LHCN-M2 (cell line): ENCODE measurements at places on chromosomes 13 and 19. TPM values are rescaled to one million over a fixed set of nuclear protein-coding genes. Genes with fewer than 3 reads are reported as not detected.

ZNF726 gene
- 5.0 and 6.0 TPM in 2 replicates for total RNA-seq

JUND gene
- total RNA-seq: 47.3 and 60.9 TPM in 2 replicates

ZNF808 gene
- total RNA-seq: 14.7 and 16.1 TPM in 2 replicates

SERPINE3 gene
- not detected in 2 replicates for total RNA-seq

EGLN2 gene
- total RNA-seq: 99.8 and 101 TPM in 2 replicates

PBX4 gene
- total RNA-seq: 0.69 and 1.1 TPM in 2 replicates

RASIP1 gene
- total RNA-seq: 0.11 and 0.26 TPM in 2 replicates

CAMSAP3 gene
- total RNA-seq: not detected in 2 replicates

CLEC17A gene
- total RNA-seq: not detected in 2 replicates

ZNF667 gene
- total RNA-seq: 3.1 and 4.8 TPM in 2 replicates

FIZ1 gene
- 4.7 and 7.4 TPM in 2 replicates for total RNA-seq

MBD3 gene
- 174 and 191 TPM in 2 replicates for total RNA-seq

NCR1 gene
- not detected in 2 replicates for total RNA-seq

C5AR2 gene
- total RNA-seq: not detected in 2 replicates

NUFIP1 gene
- total RNA-seq: 4.0 and 4.1 TPM in 2 replicates

KLHL26 gene
- total RNA-seq: 3.3 and 5.3 TPM in 2 replicates

THAP8 gene
- total RNA-seq: 10.8 and 12.5 TPM in 2 replicates

NTF4 gene
- not detected in 2 replicates for total RNA-seq

MAMSTR gene
- 2.4 and 3.5 TPM in 2 replicates for total RNA-seq

TUBB4A gene
- not detected in 2 replicates for total RNA-seq

ZNF878 gene
- 0.38 and 0.46 TPM in 2 replicates for total RNA-seq

THSD1 gene
- total RNA-seq: 19.0 and 28.2 TPM in 2 replicates

PCCA gene
- 7.9 and 10.5 TPM in 2 replicates for total RNA-seq

ZNF837 gene
- 4.6 and 6.0 TPM in 2 replicates for total RNA-seq

MYH14 gene
- not detected in 2 replicates for total RNA-seq

FCGBP gene
- total RNA-seq: 0.06 and 0.13 TPM in 2 replicates

LAIR1 gene
- total RNA-seq: not detected in 2 replicates

CASP14 gene
- not detected in 2 replicates for total RNA-seq

ZNF69 gene
- total RNA-seq: 6.2 and 8.8 TPM in 2 replicates

NKPD1 gene
- total RNA-seq: 0.06 TPM in 1 of 2 replicates, not detected in the other

ZNF221 gene
- 4.6 and 12.8 TPM in 2 replicates for total RNA-seq

DIAPH3 gene
- 30.2 and 33.6 TPM in 2 replicates for total RNA-seq

PRR19 gene
- total RNA-seq: 2.2 and 2.3 TPM in 2 replicates
